ENCODE measurements at places on chromosomes 4 and X.
A peak's percentile ranks its signal among the peaks of the same experiment; 100 is the strongest.

DNA sequence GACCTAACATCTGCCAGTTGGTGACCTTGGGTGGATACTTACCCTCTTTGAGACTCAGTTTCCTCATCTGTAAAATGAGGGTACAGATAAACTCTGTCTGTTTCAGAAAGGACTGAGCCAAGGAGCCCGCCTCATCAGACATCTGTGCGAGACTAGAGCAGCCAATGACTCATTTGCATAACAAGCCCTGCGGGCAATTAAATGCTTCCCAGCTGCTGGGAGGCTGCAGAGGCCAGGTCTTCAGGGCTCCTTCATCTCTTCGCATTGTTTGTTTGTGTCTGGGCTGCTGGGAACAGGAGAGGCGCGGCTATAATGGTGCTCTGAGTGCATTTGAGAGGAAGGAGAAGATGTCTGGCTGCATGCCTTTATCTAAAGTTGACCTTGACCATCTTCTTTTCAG lies 85.0 kb downstream of the ADRA2C start:
- no peak for DNase-seq

DNA sequence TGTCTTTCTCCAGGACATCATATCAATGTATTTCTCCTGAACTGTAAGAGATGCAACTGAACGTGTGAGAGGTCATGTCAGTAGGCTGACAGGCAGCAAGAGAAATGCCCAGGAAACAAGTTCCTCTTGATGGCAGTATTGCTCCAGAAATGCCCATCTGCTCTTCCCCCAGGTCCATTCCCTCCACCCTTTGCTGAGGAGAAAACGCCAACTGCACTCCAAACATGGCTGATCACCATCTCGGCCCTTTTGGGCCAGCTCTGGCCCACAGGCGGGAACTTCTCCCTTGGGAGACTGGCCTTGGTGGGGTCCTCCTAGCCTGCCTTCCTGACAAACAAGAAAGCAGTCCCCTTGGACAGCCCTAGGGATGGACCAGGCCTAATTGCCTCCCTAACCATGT lies 276.5 kb upstream of the AGTR2 start:
- peak; percentile 22 for DNase-seq

- no peak for DNase-seq
These were observed 29.3 kb downstream of the CLCN5 start for GRCh38 chrX:49951524-49952193.

GRCh38 chr4:81356621-81357020 lies 115.1 kb downstream of the RASGEF1B start:
- DNase-seq: no peak

DNA sequence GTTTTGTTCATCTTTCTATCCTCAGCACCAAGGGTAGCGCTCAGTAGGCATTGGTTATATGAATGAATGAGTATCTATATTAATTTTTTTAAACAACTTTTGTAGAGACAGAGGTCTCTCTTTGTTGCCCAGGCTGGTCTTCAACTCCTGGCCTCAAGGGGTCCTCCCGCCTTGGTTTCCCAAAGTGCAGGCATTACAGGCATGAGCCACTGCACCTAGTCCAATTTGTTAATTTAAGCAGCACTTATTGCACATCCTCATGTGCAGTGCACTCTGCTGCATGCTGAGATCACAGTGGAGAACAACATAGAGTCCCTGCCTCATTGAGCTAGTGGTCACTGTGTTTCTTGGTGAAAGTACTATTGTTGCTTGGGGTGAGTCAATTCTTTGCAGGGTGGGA lies 94.4 kb downstream of the NHSL2 start:
- DNase-seq: no peak

- DNase-seq: no peak
These were observed 209.2 kb downstream of the TECRL start for GRCh38 chr4:64200001-64200555.
